ENCODE measurements at places on chromosomes 6 and 20. TPM values are rescaled to one million over a fixed set of nuclear protein-coding genes. Genes with fewer than 3 reads are reported as not detected.

DNA sequence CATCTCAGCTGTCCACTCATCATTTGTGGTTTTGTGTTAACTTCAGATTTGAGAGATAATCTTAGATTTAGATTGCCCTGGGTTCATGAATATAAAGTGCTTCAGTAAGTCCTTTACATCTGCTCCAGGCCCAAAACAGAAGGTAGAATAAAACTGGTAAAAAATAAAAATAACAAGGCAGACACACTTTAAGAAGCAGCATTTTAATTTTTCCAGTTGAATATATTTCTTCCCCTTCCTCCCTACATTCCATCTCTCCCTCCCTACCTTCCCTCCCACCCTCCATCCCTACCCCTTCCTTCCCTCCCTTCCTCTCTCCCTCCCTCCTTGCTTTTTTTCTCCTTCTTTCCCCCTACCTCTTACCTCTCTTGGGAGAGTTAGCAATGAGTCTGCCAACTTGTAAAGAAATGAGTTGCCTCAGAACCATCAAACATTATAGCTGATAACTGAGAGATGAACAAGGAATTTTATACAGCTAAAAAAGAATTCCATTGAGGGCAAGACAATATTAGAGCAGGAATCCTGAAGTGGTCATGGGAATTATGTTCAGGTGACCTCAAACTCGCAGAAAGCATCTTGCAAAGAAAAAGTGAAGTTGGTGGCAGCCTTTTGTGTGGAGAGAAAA, 145.0 kb upstream of the SOX4 start:
- no peak for DNase-seq

DNA sequence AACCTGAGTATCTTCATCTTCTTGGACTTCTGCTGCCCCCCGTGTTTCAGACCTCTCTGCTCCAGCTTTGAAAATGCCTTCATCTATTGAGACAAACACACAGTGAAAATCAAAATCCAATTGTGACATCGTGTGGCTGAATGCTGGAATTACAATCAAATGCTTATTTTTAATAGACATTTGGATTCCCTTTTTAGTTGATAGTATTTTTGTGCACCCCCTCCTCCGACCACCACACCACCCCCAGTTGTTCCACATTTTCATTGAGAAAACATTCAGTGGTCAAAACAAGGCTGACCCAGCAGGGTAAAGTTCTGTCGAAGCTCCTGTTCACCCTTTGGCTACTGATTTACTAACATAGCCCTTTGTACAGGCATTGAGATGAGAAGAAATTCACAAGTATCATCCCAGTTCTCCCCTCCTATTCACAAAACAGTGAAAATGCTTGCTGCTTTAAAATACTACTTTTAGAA, 79.0 kb downstream of the NRSN1 start:
- peak; percentile 12 for DNase-seq

DNA sequence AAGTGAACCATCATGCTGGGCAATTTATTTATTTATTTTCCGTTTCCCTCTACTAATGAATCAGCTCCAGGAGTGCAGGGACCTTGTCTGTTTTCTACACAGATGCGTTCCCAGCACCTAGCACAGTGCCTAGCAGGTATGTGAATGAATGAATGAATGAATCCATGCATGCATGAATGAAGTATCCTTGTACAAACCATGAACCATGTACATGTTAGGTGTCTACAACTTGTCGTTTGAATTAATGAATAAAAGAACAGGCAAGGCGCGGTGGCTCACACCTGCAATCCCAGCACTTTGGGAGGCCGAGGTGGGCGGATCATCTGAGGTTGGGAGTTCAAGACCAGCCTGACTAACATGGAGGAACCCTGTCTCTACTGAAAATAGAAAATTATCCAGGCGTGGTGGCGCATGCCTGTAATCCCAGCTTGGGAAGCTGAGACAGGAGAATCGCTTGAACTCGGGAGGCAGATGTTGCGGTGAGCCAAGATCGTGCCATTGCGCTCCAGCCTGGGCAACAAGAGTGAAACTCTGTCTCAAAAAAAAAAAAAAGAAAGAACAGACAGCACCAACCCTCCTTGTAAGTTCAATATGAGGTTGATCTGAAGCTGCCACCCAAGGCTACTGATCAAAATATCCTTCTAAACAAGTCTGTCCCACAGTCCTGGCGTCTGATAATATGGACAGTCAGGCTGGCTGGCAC, 27.3 kb upstream of the SLC9A8 start:
- no peak for DNase-seq

GRCh38 chr20:36275441-36276189, 30.5 kb upstream of the DLGAP4 start:
- DNase-seq, result no peak

- DNase-seq, result no peak
Observed at GRCh38 chr6:135344526-135344925, 153.0 kb downstream of the AHI1 start.

- DNase-seq, result no peak
Observed at GRCh38 chr6:170176136-170176897, 114.6 kb downstream of the DLL1 start.

DNA sequence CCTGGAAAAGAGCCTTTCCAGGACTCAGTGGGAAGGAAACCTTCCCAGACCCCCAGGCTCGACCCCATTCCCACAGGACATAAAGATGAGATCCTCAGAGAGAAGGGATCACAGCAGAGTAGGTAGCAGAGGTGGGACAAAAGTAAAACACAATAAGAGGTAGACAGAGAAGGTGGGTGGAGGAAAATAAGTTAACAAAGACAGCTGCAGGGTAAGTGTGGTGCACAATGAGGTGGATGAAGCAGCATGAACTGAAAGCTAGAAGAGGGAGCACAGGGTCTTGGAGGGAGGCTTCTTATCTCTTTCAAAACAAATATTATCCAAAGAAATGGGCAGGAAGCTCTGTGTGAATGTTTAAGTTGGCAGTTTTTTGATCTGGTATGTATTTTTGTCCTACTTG, 14.0 kb upstream of the MAP7 start:
- DNase-seq, result no peak

DNA sequence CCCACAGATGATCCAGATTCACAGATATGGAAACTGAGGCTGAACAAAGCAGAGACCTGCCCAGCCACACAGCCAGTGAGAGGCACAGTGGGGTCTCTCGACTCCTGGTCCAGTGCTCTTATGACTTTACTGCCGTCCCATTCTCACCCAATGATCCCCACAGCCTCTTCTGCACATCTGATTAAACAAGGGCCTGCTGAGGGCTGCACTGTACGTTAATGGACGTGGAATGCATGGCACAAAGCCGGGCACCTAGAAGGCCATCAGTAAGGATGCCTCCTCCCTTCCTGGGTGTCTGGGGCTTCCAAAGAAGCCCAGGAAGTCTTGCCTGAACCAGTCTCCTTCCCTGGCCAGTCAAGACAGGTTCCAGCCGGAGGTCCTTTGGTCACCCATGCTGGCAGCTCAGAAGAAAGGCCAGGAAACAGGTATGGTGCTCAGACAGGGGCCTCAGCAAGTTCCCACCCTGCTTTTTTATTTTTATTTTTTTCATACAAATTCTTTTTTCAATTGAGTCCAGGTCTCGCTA, 3.8 kb downstream of the TFEB start:
- DNase-seq, result no peak

DNA sequence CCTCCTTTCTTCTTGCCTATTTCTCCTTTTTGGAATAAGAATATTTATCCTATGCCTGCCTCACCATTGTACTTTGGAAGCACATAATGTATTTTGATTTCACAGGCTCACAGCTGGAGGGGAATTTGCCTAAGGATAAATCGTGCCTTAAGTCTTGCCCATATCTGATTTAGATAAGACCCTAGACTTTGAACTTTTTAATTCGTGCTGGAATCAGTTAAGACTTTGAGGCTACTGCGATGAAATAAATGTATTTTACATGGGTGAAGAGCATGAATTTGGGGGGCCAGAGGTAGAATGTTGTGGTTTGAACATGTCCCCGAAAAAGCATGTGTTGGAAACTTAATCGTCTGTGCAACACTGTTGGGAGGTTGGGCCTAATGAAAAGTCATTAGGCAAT, 648.8 kb downstream of the EPHA7 start:
- no peak for DNase-seq

DNA sequence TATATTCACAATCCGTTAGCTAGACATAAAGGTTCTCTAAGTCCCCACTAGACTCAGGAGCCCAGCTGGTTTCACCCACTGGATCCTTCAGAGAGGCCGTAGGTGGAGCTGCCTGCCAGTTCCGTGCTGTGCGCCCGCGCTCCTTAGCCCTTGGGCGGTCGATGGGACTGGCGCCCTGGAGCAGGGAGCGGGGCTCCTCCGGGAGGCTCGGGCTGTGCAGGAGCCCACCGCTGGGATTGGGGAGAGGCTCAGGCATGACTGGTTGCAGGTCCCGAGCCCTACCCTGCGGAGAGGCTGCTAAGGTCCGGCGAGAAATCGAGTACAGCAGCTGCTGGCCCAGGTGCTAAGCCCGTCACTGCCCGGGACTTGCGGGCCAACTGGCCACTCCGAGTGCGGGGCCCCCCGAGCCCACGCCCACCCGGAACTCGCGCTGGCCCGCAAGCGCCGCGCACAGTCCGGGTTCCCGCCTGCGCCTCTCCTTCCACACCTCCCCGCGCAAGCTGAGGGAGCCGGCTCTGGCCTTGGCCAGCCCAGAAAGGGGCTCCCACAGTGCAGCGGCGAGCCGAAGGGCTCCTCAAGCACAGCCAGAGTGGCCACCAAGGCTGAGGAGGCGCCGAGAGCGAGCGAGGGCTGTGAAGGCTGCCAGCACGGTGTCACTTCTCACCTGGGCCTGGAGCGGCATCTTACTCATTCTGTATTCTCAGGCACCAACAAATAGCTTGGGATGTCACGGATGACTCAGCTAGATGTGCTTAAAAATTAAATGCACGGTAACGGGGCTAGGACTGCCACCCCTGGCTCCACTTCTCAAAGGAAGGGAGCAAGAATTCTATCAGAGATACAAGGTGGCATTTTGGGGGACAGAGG, 44.1 kb downstream of the IRF4 start:
- DNase-seq, result no peak

DNA sequence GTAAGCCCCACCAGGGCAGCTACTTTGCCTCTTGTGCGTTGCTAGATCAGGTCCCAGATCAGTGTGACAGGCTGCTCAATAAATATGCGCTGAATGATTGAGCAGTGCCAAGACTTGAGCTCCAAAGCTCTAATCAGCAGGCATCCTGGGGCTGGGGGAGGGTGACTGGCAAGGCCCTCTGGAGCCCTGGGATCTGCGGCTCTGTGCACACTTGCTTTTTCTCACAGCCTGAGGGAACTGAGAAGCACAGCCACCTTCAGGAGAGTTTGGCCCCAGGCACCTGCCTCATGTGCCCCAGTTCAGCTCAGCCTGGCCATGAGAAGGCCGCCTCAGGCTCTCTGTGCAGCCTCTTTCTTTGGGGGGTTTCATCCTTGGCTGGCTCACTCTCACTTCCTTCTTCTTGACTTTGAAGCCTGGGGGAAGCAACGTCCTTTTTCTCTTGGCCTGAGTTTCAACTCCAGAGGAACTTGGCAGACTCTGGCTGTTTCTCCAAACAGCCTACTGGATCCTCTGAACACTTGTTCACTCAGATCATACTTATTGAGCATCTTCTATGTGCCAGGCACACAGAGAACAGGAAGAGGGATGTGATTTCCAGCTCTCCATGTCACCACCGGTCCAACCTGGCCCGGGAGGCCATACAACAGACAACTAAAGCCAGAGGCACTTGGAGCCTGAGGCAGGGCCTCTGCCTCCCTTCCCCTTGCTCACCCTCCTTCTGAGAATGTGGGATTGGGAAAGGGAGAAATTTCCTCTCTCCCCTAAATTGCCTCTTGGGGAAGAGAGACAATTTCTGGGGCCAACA, 114.0 kb downstream of the VEGFA start:
- DNase-seq, result no peak

GRCh38 chr6:169243661-169244060, 10.0 kb downstream of the THBS2 start:
- no peak for DNase-seq

- peak; percentile 61 for DNase-seq
Observed at GRCh38 chr20:61173961-61174725, 77.9 kb upstream of the CDH4 start.

- no peak for DNase-seq
Observed at GRCh38 chr6:1615151-1615852, 5.6 kb downstream of the FOXC1 start.

GRCh38 chr20:54193817-54194216, 14.1 kb upstream of the PFDN4 start:
- no peak for DNase-seq

- no peak for DNase-seq
Observed at GRCh38 chr20:51347831-51348230, 194.7 kb downstream of the NFATC2 start.

GRCh38 chr20:48623176-48623905, 204.5 kb downstream of the PREX1 start:
- DNase-seq, result no peak

DNA sequence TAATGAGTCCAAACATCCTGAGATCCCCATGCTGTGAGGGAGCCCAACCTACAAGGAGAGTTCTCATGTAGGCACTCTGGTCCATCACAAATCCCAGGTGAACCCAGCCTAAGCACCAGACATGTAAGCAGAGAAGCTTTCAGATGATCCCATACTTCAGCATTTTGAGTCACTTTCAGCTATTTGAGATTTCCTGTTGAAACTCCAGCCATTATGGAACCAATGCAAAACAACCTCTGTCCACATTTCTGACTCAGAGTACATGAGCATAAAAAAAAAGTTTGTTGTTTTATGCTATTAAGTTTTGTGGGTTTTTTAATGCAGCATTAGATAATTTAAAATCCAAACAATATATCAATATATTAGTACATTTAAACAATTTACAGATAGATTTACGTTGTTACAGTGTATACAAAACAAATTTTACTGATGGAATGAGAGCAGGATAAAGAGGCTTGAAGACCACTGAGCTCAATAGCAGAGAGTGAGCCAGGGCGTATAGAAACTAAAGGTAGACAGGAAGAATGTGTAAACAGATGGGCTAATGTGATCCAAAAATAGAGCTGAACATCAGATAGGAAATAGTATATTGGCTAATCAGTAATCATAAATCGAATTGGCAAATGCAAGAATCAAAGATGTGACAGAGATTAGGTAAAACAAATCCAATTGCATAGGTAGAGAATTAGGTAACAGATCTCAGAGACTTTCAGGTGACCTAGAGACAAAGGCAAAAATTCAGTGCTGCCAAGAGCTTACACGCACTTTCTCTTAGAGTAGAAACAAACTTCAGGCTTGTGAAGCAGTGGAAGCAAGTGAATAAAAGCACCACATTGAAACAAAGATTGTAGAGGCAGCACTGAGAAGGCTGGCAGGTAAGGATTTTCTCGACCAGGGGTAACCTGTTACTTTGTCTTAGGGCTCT, 36.2 kb upstream of the PLCB1 start:
- no peak for DNase-seq

Gene STMND1
- total RNA-seq, result 0.16 TPM

Gene HLA-DRA
- not detected for total RNA-seq

Gene POLR1H
- total RNA-seq, result 21.0 TPM

Gene HLA-DQB1
- 3.7 TPM for total RNA-seq
